Hematopoietic multipotent progenitor cell treated with erythropoietin and hydrocortisone succinate and interleukin-3 and kit ligand, for 6 days (in vitro differentiated cells): ENCODE measurements at places on chromosomes 16 and 17.

DNA sequence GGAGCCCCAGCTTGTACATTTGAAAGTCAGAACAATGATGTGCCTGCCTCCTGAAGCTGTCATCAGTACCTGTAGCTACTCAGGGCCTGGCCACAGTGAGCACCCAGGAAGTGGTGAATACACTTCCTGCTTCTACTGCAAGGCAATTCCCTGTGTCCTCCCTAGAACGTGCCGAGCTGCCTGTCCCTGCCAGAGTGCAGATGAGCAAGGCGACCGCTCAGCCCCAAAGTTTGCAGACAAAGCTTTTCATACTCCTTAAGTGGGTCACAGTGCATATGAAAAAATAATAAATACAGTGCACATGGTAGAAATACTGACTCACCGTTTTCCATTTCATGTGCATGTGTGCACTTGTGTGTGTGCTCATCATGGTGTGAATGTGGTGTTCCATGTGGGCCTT lies 77.3 kb downstream of the MPRIP start:
- no peak for DNase-seq

DNA sequence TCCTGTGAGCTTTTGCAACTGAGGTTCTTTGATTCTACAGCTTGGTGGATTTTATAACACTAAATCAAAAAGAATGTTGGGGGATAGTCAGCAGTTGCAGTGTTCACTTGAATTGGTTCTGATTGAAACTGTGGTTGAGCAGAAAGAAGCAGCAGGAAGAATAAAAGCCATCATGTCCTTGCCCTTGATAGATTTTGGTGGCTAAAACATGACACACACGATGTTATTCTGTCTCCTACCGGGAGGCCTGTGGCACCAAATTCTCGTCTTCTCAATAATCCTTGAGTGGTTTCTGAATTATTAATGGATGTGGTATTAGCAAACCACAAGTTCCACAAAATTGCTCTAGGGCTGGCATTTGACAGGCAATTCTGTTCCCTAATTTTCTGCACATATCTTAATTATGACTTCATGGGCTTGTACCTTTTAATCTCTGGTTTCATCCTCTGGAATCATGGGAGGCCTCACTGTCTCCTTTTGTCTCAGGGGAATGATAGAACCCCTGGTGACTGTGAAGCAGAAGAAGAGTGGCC lies 338.2 kb downstream of the SNX29 start:
- DNase-seq: no peak

DNA sequence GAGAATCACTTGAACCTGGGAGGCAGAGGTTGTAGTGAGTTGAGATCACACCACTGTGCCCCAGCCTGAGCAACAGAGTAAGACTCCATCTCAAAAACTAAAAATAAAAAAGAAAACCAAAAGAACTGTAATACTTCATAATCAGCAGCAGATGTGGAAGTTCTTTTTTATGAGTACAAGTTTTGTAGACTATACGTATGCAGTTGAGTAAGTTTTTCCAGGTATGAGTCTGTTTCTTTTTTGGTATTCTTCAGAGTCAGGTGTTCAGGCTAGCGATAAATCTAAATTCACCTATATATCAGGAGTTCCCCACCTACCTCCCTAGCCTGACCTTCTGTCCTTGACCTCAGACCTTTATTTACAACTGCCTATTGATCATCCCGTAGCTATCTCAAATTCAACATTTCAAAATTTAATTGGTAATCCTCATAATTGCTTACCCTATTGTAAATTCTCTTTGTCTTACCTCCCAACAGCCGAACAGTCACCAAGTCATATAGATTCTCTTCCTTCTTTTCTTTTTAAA lies 10.7 kb downstream of the DCTN5 start:
- no peak for DNase-seq

- peak; percentile 61 for DNase-seq
Measured at GRCh38 chr16:67773099-67773498, 33.3 kb downstream of the RANBP10 start.

DNA sequence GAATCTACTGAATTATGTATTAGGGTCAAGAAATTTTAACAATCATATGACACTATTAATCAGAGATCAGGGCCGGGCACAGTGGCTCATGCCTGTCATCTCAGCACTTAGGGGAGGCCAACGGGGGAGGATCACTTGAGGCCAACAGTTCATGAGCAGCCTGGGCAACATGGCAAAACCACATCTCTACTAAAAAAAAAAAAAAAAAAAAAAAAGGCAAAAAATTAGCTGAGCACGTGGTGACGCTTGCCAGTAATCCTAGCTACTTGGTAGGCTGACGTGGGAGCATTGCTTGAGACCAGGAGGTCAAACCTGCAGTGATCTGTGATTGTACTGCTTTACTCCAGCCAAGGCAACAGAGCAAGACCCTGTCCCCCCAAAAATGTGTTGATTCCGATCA lies 52.5 kb upstream of the CLEC3A start:
- DNase-seq: peak; percentile 42

DNA sequence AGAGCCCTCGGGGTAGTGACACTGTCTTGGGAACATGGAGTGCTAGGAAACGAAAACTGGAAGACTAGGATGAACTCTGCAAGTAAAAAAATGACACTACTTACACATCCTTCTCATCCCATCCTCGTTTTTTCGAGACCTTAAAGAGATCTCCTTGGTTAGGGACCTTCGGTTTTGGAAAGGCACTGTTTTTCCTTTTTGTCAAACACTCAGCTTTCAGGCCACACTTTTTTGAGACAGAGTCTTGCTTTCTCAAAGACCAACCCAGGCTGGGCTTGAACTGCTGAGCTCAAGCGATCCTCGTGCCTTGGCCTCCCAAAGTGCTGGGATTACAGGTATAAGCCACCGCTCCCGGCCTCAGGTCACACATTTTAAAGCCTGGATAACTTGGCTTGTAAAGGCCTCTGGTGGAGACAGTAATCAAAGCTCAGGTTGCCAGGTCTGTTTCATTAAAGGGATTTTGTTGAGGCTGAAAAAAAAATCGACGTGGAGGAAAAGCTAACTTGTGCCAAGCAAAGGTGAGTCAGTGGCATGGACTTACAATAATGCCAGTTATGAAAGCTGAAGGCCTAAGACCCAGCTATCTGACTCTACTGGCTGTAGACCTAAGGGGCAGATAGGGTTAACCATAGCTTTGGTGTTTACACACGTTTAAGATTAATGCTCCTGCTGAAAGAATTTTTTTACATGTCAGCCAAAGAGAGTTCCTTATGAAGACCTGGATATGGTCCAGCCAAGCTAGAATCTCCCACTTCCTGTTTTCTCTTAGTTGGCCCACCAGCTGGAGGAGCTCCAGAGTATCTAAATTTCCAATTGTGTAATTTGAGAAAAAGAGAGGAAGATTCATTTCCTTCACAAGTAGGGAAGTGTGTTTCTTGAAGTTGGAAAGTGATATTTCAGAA lies 823 bp downstream of the NBR1 start:
- peak; percentile 83 for DNase-seq

DNA sequence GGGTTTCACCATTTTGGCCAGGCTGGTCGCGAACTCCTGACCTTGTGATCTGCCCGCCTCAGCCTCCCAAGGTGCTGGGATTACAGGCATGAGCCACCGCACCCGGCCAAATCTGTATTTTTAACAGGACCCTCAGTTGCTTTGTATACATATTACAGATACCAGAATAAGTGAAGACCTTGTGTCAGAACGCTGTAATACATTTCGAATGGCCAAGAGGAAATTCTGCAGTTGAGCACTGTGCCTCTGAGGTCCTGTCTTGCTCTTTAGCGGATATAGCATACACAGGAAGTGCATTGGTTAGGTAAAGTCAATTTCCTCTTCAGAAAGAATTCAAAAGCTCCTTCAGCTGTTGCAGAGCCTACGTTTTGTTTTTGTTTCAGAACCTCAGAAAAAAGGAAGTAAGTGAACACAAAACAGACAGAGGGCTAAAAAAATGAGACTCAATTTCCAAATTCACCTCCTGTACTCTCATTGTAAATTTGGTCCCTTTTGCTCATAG lies 15.7 kb downstream of the CRLF3 start:
- peak; percentile 69 for DNase-seq

DNA sequence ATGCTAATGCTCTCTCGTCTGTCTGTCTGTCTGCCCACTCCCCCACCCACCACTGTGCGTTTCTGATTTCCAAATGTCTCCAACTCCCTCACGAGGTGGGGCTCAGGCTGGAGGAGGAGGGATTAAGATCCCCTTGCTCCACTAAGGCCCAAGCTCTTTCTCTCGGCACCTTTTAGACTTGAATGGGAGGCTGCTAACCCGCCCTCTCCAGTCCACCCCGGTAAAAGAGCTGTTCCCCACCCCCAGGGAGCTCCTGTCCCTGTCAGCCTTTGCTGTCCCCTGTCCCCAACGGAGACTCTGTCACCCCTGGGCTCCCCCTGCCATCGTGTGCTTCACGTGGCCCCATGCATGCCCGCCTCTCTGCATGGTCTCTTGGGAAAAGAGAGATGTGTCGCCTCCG lies 68.5 kb upstream of the PLCG2 start:
- DNase-seq: no peak

GRCh38 chr16:69014811-69015210 lies 90.6 kb upstream of the HAS3 start:
- DNase-seq: no peak

DNA sequence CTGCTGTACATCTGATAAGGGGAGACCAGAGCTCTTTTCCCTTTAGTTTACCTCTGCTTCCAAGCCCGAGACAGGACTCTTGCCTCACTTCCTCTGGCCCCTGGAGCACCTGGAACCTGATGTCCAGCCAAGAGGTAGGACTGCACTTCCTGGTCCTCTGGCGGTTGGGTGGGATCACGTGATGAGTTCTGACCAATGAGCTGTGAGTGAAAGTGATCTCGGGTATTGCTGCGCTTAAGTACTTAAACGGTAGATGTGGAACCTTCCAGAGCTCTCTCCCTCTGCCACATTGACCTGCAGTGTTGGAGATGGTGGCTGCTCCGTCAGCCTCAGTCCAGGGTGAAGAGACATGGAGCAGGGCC lies 67.0 kb downstream of the SMPD3 start:
- no peak for DNase-seq

DNA sequence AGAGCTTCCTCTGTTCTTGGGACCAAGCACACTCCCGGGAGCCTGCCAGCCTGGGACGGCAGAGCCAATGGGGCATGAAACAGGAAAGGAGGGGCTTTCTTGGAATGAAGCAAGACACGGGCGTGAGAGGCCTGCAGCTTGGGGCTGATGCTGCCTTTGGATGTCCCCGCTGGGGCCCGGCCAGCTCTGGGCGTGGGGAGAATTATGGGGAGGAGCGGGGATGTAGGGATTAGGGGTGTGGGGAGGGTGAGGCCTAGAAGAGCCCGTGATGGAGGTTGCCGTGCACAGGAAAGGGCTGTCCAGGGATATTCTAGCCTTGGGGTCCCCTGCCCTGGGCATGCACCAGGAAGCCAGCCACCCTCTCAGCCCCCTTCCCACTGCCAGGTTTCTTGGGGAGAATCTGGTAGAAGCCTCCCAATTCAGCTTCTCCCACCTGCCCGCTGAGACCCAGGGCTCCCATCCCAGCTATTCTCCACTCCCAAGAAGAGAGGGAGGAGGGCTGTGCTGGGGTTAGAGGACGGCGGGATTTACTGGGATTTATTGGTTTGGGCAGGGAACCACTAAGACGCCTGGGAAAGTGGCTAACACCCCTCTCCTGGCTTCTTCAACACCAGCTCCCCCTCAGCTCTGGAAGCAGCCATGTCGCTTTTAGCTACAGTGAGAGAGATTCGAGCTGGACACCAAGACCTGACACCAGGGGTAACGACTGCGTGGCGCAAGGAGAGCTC lies 20.0 kb upstream of the NXPH3 start:
- no peak for DNase-seq

DNA sequence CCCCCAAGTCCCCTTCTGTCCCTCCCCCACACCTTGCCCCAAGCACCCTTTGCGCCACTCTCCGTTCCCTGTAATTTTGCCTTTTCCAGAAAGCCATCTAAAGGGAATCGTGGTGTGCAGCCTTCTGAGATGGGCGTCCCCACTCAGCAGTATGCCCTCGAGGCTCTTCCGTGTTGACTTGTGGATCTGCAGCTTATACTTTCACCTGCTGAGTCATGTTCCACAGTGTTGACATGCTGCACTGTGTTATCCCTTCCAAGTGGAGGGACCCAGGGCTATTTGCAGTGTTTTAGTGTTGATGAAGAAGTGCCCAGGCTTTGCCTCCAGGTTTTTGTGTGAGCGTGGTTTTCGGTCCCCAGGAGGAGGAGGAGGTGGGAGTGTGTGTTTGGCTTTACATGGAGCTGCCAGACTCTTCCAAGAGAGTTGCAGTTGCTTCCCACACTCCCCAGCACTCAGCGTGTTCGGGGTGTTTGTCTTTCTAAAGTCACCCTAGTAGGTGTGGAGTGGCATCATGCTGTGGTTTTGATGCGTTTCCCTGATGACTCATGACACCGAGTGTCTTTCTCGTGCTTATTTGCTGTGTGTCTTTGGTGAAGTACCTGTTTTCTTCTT lies 32.1 kb upstream of the JPT2 start:
- DNase-seq: peak; percentile 70

DNA sequence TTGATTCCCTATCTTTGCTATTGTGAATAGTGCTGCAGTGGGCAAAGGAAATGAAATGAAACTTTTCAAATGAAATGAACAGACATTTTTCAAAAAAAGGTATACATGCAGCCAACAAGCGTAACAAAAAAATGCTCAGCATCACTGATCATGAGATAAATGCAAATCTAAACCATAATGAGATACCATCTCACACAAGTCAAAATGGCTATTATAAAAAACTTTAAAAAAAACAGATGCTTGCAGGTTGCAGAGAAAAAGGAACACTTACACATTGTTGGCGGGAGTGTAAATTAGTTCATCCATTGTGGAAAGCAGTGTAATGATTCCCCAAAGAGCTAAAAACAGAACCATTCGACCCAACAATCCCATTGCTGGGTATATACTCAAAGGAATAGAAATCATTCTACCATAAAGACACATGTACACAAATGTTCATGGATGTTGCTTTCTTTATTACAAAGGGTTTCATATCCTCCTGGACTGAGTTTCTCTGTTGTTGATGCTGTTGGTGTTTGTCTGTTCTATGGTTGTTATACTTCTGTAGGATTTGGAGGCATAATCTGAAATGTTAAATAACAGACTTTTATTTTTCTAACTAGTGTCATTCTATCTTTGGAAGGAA lies 99.3 kb upstream of the SOX9 start:
- no peak for DNase-seq

- no peak for DNase-seq
Measured at GRCh38 chr16:31421587-31421986, 6.6 kb downstream of the COX6A2 start.

- DNase-seq: no peak
Measured at GRCh38 chr17:73878923-73879322, 234.7 kb upstream of the SDK2 start.

DNA sequence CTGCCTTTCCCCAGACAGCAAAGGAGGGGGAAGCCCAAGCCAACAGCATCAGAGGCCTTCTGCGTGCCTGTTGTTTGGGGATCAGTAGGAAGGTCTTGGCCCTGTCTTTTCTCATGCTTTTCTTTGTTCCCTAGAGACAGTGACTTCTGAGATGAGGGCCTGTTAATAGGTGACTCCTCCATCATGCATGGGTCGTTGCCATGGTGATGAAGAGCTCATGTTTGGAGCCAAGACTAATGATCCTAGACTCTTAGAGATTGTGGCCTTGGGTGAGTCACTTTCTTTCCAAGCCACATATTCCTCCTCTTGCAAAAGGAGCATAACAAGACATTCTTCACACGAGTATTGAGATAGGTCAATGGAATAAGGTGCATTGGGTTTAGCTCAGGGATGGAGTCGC lies 201.1 kb upstream of the ASIC2 start:
- DNase-seq: no peak
